ENCODE measurements at places on chromosomes 2 and 18.

GRCh38 chr2:28668106-28668814 lies 83.4 kb upstream of the PPP1CB start:
- DNase-seq: no peak

DNA sequence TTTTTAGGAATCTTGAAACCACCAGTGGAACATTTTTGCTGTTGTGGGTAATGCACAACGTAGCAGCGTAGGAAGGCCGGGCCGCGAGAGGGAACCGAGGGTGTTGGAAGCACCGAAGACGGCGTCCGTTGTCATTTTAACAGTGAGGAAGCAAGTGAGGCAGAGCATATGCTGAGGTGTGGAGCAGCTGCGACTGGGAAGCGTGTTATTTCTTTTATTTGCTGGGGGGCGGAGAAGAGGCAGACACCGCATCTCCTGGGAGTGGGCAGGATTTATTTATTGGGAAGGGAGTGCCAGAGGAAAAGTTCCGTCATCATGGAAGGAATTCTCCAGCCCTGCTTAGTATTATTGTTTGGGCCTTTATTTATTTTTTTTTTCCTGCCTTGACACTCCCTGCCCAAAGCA lies 232.8 kb downstream of the KLHL29 start:
- DNase-seq: no peak

- no peak for DNase-seq
Measured at GRCh38 chr2:144403933-144404332, 116.0 kb downstream of the ZEB2 start.

DNA sequence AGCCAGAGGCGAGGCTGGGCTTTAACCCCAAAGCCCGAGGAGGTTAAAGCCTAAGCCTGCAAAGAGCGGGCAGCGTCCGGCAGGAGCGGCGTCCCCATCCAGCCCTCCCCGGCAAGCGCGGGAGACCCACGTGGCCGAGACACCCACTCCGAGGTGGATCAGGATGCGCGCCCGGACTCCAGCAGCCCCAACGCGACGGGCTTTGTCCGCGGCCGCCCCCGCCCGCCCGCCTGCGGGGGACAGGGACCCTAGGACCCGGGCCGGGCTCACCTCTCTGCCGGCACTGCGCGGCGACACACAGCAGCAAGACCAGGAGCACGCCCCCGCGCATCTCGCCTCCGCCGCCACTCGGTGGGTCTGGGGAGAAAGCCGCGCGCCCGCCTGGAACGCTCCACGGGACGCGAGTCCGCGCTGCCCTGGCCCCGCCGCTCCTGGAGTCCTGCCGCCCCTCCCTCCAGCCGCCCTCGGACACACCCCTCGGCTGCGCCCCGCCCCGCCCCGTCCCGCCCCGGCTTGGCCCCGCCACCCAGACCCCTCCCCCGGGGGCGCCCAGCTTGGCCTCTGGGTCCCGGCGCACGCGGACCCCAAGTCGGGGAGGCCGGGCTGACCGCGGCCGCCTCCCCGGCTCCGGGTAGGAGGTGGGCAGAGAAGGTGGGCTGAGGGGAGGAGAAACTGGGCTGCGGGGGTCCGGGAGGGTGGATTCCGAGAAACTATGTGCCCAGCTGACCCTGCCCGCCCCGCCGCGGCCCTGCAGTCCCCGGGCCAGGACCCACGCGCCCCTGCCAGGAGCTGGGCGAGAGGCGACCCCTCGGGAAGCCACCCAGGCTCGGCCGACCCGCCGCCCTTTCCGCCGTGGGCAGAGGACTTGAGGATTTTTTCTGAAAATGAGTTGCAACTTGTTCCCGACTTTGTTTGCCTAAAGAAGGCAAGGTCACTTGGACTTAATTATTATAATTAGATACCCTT lies at the start of gene LAMA1:
Gene LAMA1, minus strand, starts transcription at position 408 of the 966 bp plus-strand sequence. Its CDS starts 77 bp downstream, at position 331.
- no peak for DNase-seq

DNA sequence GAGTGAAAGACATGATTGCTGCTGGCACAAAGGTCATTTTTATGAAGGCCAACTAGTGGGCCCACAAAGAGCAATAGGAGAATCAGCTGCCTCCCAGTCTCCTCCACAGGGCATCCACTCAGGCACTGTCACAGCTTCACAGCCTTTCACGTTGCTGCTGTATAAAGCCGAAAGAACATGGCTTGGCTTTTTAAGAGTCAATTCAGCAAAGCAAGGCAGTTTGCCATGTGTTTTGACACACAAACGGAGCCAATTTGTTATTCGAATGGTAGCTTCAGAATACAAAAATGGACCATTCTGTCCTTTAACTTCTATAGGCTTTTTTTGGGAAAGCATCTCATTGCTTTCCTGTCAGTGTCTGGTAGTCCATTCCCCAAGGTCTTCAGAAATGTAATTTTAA lies 283.4 kb upstream of the PARD3B start:
- no peak for DNase-seq

DNA sequence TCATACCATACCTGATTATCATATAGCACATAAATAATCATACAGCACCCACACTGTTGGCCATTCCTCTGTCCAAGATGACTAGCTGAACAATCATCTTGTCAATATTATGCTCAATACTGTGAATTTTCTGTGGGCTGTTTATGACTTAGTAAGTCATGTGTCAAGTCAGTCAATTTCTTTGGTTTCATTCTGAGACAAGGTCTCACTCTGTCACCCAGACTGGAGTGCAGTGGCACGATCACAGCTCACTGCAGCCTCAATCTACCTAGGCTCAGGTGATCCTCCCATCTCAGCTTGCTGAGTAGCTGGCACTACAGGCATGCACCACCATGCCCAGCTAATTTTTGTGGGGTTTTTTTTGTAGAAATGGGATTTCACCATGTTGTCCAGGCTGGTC lies 5.7 kb downstream of the MCM6 start:
- DNase-seq: no peak

- DNase-seq: no peak
Measured at GRCh38 chr2:100955226-100955625, 46.9 kb upstream of the RPL31 start.

DNA sequence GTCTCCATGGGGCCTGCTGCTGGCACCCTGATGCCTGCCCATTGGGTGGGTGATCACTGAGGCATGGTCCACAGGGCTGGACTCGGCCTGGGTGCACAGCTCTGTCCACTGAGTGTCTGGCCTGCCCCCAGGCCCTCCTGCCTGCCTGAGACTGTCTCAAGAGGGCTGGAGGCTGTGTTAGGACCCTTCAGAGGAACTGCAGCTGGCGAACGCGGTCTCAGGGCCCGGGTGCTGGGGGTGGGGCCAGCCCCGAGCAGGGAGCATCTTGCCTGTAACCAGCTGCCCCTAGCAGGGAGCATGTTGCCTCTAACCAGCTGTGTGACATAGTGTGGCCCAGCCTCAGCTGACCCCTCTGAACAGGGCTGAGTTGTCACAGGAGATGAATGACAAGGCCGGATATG lies 50.0 kb downstream of the TWIST2 start:
- no peak for DNase-seq

DNA sequence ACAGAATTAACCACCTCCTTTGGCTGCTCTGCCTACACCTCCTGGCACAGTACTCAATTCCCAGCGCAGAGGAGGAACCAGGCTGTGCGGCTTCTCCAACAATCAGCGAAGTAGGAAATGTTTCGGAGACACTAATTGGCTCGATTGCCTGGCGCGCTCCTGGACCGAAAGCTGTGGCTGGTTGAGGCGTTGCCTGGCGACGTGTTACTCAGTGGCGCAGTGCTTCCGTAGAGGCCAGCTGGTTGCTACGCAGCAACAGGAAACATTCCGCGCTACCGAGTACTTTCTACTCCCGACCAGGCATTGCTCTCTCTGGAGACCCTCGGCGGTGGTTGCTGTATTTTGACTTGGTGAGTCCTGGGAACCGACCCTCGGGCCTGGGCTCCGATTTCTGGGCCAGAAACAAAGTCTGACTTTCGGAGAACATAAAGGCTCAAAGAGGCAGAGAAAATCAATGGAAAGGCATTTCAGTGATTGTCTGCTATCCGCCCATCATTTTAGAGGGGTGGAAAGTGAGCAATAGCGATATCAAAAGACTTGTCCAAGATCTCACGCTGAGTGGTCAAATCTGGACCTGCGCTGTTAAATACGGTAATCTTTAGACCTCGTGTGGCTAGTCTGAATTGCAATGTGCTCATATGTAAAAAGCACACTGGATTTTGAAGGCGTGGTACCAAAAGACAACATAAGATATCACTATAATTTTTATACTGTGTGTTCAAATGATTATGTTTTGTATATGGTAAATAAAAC lies at the start of gene DNAH6:
Gene DNAH6, plus strand, starts transcription at position 265 of the 753 bp plus-strand sequence. CDS start 1,329 bp downstream, outside the sequence.
- DNase-seq: no peak

DNA sequence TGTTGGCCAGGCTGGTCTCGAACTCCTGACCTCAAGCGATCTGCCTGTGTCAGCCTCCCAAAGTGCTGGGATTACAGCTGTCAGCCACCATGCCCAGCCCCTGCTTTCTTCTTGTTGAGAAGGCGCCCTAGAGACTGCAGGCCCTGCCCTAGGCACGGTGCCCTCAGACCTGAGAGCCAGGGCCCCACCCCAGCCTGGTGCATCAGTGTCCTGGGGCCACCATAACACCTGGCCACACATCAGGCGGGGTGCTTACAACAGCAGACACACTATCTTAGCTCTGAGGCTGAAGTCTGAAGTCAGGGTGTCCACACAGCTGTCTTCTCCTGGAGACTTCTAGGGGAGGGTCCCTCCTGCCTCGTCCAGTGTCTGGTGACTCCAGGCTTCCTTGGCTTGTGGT lies 120.6 kb downstream of the NDUFA10 start:
- DNase-seq: no peak

DNA sequence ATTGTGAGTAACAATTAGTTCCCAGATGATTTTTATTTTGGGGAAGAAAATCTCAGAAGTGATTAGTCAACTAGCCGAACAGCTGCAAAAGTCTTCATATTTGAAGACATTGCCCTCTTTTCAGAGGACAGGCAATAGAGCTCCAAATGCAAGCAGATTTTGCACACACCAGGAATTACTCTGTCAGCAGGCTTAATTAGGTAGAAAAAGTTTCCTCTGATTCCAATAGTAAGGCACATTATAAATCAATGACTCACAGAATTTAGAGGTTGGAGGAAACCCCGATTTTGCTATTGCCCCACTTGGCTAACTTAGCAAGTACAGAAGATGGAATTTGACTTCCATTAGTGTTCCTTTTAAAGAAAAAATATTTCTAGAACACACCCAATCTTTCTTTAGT lies 30.7 kb upstream of the SCN1A start:
- DNase-seq: no peak

DNA sequence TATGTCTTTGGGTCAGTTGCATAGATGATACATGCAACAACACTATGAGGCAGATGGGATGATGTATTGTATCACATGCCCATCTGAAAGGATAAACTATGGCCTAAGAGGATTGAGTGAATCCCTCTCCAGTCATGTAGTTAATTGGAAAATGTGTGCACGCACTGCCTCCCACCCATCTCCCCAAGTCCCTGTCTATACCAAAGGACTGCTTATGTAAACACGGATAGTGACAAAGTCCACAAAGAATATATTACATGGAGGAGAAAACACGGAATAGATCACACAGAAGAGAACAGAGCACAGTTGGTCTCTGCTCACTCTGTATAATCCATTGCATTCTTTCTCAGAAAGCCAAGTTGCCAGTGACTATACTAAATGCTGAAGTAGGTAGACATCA lies 82.4 kb downstream of the NCKAP5 start:
- no peak for DNase-seq

DNA sequence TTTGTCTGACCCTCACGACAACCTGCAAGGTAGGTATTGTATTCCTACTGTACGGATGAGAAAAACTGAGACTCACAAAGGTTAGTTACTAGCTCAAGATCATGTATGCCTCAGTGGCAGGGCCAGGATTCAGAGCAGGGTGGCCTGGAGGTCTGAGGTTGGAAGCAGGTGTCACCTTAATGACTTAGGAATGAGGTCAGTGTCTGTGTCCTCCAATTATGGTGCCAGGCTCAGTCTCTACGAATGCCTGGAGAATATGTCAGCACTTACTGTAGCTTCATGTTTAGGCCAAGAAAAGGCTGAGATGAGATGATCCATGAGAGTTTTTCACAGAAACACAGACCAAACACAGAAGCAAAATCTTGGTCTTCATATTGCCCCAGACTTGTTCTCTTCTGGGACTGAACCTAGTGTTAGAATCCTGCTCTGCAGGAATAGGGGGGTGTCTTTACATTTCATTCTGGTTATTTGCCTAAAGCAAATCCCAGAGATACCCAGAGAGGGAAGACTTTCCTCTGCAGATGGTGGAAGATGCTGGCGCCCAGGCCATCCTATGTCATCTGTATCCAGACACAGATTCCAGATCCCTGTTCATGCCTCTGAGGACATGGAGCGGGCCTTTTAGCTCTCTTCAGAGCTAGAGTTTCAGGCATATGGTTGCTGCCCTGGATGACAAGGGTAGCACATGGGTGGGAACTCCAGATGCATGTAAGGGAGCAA lies 16.3 kb upstream of the RAB10 start:
- no peak for DNase-seq

DNA sequence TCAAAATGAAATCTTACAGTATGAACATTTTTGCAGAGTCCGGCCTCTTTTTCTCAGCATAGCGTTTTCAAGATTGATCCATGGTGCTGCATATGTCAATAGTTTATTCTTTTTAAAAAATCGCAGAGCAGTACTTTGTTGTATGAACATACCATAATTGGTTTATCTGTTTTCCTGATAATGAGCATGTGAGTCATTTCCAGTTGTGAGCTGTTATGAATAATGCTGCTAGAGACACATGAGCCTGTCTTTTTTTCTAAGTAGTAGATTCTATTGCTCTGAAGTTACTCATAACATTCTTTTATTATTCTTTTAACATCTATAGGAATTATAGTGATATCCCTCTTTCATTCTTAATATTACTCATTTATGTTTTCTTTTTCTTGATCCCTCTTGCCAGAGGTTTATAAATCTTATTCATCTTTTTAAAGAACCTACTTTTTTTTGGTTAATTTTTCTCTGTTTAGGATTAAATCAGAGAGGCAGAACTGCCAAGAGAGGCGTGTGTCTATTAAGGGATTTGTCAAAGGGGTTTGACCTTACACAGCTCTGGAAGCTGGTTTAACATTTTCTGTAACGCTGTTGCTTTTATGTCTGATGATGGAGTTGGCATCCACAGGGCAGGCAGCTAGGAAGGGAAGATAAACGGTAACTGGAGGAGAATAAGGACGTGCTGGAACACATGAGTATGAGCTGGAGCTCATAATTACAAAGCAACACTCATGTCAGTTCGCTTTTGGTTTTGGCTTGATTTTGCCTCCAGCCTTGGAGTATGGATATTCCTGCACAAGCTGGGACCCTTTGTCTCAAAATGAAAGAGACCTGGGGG lies 47.4 kb downstream of the MGAT5 start:
- no peak for DNase-seq

- no peak for DNase-seq
Measured at GRCh38 chr2:160747501-160748170, 254.0 kb upstream of the RBMS1 start.

GRCh38 chr2:60544954-60545560 lies 8.4 kb downstream of the BCL11A start:
- no peak for DNase-seq

DNA sequence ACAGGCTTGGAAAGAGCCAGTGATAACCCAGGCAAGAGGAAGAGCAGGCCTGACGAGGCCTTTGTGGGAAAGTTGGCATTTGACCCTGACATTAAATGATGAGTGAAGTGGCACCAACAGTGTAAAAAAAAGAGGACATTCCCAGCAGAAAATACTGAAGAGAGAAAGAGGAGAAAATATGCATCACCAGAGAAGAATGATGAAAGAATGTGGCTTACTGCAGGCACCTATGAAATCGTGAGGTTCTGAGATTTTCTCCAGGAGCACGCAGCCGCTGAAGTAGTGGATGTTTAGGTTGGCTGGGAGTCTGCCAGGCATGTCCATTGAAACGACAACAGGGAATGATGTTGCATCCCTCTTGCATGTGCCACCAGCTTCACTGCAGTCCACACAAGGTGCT lies 13.8 kb downstream of the EHD3 start:
- no peak for DNase-seq

- no peak for DNase-seq
Measured at GRCh38 chr2:69683170-69683971, 39.8 kb upstream of the AAK1 start.

- DNase-seq: no peak
Measured at GRCh38 chr2:27591745-27592144, 8.9 kb downstream of the ZNF512 start.
